Stimulated activated CD8-positive, alpha-beta memory T cell treated with anti-CD3 and anti-CD28 coated beads, Interleukin-4, amount 100 ng/mL, for 24 hours (primary cell): ENCODE measurements at places on chromosomes 1 and 21.
A peak's percentile ranks its signal among the peaks of the same experiment; 100 is the strongest.

GRCh38 chr1:81391125-81391828, 409.5 kb upstream of the ADGRL2 start:
- no peak for DNase-seq

DNA sequence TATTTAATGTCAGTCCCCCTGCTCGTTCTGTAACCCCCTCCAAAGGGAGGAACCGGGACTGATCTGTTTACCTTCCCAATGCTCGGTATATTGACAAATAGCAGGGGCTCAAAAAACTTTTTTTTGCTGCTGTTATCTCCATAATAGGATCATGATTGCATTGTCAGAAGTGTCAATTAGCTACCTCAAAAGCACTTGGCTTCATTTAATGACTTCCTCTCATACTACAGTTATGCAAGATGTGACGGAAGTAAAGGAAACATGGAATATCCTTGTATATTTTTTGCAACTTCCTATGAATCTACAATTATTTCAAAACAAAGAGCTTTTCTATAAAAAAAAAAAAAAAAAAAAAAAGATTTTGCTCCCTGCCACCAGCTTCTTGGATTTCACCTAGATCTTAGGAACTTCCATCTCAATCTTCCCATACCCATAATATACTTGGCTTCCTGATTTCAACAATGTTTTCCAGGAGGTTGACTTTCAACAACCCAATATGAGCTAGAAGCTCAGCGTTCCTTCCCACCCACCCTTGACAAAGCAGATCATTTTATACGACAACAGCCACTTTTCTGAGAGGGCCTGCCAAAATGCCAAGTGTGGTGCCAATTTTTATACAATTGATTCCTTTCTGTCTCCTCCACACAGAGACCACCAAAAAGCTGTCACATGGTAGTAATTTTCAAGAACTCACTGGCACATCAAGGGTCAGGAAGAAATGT, 71.7 kb downstream of the SETD4 start:
- no peak for DNase-seq

DNA sequence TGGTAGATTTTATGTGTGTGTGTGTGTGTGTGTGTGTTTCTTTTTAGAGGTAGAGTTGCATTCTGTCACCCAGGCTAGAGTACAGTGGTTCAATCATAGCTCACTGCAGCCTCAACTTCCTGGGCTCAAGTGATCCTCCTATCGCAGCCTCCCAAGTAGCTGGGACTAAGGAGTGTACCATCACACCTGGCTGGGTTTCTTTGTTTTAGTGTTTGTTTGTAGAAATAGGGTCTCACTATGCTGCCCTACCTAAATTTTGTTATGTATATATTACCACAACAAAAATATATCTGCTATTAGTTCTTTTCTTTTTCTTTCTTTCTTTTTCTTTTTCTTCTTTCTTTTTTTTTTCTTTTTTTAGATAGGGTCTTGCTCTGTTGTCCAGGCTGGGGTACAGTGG, 43.1 kb upstream of the CXADR start:
- DNase-seq, result no peak

DNA sequence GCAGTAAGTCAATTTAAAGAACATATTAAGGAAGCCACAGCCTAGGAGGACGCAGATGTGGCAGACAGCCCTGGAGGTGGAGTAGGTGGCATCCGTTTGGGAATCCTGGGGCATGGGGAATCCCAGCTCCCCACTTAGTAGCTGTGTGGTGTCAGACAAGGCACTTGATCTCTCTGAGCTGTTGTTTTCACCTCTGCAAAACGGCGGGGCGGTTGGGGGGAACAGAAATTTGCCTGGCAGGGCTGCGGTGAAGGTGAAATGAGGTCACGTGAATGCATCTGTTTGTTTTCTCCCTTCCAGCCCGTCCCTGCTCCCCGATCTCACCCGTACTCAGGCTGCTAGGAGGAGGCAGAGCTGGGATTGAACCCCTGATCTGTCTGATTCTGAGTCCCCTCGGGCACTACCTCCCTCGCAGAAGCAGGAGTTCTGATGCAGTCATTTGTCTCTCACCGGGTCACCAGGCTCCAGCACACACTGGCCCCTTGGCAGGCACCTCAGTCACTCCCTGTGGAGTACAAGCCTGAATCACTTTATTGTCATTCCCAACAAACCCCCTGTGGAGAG, 2.2 kb upstream of the LAPTM5 start:
- peak; percentile 54 for DNase-seq

DNA sequence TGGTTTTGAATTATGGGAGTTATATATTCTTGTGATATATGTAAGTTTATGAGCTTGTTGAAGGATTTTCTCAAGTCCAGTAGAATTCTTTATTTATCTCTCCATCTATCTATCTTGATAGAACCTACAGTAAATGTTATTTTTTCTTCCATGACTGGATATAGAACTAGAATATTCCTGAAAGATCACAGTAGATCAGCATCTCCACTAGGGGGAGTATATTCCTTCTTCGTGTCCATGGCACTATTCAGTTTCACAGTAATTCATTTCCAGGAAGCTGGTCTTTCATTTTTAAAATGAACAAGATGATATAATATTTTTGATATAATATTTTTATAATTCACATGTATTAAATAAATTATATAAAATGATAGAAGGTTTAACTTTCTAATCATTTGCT, 18.8 kb downstream of the TMPRSS15 start:
- no peak for DNase-seq

DNA sequence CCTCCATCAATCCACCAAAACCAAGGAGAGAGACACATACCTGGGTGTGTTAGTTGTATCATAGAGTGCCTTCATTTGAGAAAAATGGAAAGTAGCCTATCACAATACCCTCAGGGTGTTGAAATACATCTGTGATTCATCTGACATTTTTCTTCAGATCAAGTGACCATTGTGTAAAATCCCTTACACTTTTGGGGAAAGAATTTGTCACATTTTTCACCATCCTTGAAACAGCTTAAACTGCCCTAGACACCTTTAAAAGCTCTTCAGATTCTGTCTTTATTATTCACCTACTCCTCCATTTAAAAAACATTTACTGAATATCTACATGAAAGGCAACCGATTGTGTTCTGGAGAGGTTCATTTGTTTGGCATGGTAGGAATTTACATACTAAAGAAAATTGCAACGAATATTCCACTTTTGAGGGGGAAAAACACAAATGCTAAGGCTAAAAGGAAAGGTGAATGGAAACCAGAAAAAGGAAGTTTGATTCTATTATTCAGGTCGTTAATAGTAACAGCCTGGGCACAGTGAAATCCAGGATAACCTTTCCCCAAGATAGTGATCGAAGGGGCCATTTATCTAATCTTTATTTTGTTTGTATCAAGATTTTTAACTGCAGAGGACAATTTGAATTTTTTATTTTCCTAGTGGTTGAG, 70.4 kb upstream of the SAMSN1 start:
- DNase-seq, result no peak

GRCh38 chr1:178639326-178639725, 85.7 kb upstream of the RALGPS2 start:
- DNase-seq, result no peak

- no peak for DNase-seq
Measured at GRCh38 chr1:222329493-222330045, 218.3 kb downstream of the HHIPL2 start.

DNA sequence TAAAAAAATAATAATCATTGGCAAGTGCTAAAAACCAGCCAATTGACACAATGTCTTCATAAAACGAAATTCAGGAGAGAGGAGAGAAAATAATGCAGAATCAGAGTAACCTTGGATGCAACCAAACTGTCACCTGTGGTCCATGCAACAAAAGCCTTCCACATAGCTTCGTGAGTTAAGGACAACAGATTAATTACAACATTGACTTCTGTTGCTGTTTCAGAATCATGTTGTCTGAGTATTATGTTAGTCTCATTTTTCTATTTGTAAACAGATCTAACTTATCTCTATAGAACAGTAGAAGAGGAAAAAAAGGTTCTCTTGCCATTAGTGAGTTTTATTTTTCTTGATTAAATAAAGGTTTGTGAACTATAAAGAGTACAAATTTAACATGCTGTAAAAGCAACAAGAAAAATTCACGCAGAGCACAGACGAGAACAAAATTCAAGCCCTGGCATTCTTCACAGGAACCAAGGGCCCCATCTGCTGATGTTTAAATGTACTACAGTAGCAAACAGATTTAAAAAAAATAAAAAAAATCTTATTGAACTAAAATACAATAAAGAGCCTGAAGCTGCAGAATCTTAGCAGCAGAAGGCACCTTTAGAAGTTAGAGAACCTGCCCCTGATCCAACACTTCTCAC, 381.1 kb upstream of the PKN2 start:
- DNase-seq, result no peak

DNA sequence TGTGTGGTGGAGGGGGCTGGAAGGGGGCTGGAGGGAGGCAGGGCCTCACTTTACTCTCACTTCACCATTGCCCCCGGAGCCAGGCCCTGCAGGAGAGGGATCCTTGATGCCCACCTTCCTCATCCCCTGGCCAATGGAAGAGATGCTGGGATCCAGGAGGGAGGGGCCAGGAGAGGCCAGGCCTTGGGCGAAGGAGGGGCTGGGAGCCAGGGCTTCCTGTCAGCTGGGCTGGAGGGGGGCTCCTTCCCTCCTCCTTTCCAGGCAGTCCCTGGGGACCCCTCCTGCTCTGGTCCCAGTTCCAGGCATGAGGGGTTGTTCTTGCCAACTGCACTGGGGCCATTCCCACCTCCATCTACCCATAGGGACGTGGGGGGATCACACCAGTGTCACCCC, 5.7 kb downstream of the AHDC1 start:
- no peak for DNase-seq

- DNase-seq, result no peak
Measured at GRCh38 chr1:176733661-176734060, 270.7 kb downstream of the PAPPA2 start.

- no peak for DNase-seq
Measured at GRCh38 chr1:47212636-47213229, 19.3 kb downstream of the TAL1 start.

DNA sequence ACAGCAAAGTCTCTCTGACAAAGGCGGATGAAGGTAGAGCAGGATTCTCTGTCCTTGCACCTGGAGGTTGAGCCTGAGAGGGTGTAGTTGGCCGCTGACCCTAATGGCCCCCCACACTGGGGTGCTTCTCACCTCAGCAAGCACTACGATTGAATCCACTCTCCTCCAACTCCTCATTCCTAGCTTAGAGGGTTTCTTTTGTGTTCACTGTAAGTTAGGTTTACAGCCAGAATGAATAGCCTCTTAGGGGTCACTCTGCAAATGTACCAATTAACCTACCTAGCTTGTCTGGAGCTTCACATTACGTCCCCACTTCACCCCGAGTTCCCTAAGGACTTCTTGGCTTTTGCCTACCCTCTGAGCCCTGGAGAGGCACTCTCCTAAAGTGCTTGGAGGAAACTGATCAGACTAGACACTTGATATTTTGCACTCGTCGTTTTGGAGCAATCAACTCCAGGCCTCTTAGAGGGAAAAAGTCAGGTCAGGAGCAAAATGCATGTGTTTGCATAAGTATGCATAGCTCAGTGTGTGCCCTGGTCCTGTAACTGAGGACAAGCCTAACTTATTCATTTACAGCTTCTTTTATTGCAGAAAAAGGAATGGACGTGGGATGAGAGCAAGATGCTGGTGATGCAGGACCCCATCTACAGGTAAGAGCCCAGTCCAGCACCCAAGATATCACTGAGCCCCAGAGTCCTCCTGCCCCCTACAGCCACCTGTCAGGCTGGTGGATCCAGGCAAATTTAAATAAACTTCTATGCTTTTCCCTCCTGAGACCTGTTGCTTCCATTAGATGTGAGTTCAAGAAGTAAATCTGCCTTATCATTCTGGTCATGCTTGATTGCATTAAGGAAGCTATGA, 76.4 kb downstream of the SPATA46 start:
- no peak for DNase-seq

DNA sequence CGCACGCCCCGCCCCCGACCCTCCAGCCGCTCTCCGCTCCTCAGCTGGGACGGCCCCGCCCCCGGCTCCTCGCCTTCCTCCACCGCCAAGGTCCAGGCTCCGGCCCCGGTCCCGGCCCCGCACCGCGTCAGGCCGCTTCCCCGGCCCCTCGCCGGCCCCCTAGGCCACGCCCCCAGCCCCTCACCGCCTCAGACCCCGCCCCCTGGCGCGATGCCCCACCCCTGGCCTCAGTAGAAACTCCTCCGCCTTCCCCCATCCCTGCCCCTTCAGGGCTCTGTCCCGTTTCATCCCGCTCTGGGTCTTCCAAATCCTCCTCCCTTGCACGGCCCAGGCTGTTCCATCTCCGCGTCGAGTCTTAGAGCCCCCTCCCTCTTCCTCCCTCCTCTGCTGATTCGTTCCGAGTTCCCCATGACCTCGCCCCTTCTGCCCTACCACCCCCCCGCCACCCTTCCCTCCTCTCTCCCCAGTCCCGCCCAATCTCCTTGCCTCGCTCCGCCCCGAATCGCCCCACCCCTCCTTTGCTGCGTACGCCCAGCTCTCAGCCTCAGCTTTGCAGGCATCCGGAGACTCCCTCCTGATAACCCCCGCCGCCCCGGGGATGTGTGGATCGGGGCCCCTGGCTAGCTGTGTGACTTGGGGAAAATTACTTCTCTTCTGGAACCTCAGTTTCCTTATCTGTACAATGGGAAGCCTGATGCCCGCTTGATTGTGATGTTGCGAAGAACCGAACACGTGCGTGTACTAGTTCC, 448 bp upstream of the ASAP3 start:
- DNase-seq, result peak; percentile 87

DNA sequence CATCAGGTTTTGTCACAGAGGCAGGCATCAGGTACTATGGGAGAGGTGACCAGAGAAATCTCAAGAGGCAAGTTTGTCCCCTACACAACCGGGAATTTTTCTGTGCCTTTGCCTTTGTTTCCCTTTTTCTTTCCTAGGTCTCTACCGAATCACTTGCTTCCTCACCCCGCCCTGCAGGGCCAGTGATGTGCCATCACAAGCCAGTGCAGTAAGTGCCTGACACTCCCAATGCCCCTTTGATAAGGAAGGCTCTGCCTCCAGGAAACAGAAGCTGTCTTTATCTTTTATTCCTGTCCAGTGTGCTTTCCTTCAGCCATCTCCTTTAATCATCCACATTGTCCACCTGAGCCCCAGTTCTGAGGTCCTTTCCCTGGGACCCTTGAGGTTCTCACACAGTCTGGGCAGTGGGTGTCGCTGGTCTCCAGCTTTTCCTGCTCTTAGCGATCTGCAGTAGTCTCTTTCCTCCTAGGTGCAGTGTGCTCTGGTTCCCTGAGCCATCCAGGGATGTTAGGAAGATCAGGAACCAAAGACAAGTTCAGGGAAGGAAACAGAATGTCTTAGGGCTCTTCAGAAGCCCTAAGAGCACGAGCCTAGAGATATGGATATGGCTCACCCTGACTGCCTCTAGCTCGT, 36.6 kb downstream of the GJA5 start:
- no peak for DNase-seq

- no peak for DNase-seq
Measured at GRCh38 chr1:179810367-179810715, 67.2 kb downstream of the FAM163A start.

DNA sequence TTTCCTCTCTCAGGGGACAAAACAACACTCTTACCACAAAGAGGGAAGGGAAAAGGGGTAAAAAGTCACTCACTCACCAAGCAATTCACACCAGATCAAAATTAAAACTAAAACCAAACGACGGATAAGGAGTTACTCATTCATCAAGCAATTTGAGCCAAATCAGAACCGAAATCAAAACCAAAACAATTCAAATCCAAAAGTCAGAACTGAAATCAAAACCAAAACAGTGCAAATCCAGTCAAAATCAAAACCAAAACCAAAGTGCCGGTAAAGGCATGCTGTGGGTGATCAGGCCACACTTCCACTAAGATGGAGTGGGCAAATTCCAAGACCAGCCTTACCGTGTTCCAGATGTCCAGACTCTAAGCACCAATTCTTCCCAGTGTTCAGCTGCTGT, 717.9 kb downstream of the AMY1C start:
- no peak for DNase-seq
